ENCODE measurements at places on chromosomes 1 and 21. TPM values are rescaled to one million over a fixed set of nuclear protein-coding genes. Genes with fewer than 3 reads are reported as not detected.

- DNase-seq: peak; percentile 60
Observed at GRCh38 chr1:116498789-116499628, 71.8 kb downstream of the CD58 start.

- peak; percentile 47 for DNase-seq
Observed at GRCh38 chr21:46191257-46191685, 7.0 kb upstream of the SPATC1L start.

DNA sequence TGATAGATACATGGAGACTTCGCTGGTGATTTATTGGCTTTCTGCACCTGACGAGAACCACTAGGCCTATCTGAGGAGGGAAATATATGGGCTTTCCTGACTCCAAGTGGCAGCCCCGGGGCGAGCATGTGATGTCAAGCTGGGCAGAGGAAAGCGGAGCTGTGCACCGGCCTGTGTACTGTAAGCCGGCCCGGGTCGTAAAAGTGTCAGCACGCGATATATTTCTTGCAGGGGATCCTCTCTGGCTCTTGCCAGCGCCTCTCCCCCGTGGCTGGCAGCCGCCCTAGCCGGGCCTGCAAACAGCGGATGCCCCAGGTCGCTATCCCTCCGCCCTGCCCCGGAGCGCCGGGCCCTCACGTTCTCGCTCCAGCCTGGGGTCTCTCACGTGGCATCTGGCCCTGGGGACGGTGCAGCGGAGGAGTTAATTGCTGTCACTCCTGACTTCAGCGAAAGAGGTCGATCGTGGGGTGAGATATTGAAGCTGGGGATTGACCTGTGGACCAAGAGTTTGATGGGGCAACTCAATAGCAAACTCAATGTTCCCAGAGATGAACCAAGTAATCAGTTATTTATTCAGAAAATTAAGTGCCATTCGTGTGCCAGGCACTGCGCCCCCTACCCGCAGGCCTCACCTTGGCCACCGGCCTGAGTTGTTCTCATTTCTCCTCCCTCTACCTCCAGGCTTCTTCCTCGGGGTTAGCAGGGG lies 41.0 kb upstream of the HAO2 start:
- DNase-seq: no peak

DNA sequence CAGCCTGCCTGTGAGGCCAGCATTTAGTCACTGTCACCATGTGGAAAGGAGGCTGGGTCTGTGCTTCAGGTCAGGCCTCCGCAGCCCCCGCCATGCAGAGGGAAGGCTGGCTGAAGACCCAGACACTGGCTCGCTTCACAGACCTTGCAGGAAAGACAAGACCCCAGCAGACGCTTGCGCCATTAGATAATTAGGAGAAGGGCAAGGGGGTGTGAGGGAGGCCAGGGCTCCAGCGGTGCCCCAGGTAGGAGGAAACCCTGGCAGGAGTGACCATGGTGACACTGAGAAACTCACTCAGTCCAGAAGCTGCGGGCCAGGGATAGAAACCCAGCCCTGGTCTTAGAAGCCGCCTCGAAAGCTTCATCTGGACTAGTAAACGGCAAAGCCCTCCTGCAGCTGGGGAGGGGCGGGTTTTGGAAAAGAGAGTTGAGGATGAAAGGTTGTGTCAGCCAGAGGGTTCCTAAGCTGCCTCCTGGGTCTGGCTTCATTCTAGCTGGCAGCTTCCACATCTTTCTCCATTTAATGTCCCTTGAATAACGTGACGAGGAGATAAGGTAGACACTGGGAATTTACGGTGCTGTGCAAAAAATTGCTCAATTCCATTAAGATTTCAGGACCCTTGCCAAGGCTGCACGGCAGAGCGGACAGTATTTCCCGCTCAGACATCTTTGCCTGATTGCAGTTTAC lies 294.1 kb upstream of the VAMP3 start:
- DNase-seq: no peak

Gene PTAFR
- 5.6 TPM for total RNA-seq

Gene TLR5
- total RNA-seq: 1.3 TPM

Gene REN
- not detected for total RNA-seq
